ENCODE measurements at places on chromosomes 11 and 22. TPM values are rescaled to one million over a fixed set of nuclear protein-coding genes. Genes with fewer than 3 reads are reported as not detected.

SEZ6L gene
- 1.7 TPM for total RNA-seq

TRIM48 gene
- not detected for total RNA-seq

CEP126 gene
- total RNA-seq = 2.1 TPM

UPB1 gene
- total RNA-seq = not detected

CRYBB2 gene
- not detected for total RNA-seq

CSF2RB gene
- total RNA-seq = not detected

- no peak overlapping the region for H3K4me3 ChIP-seq
- no peak for DNase-seq
- peaks cover 3% of the 10 kb centered on the region for H3K36me3 ChIP-seq
- no peaks in the 10 kb centered on the region for H3K27me3 ChIP-seq
- no peak overlapping the region for H3K27ac ChIP-seq
Observed at GRCh38 chr11:86519064-86519911, 144.6 kb downstream of the CCDC81 start.

GRCh38 chr22:49450498-49450897 is 377.2 kb downstream of the BRD1 start:
- peaks cover 32% of the 10 kb centered on the region for H3K4me1 ChIP-seq
- H3K36me3 ChIP-seq = no peaks in the 10 kb centered on the region
- peaks cover 50% of the 10 kb centered on the region for H3K27me3 ChIP-seq
- DNase-seq = no peak
- H3K27ac ChIP-seq = peak overlapping the region; percentile 32
- H3K4me3 ChIP-seq = peak overlapping the region; percentile 39

- no peaks in the 10 kb centered on the region for H3K27me3 ChIP-seq
- DNase-seq = no peak
- H3K36me3 ChIP-seq = peaks cover 37% of the 10 kb centered on the region
- H3K4me3 ChIP-seq = no peak overlapping the region
Observed at GRCh38 chr11:71485063-71485399, 32.0 kb downstream of the NADSYN1 start.

- no peak for DNase-seq
- H3K4me1 ChIP-seq = no peaks in the 10 kb centered on the region
- H3K27ac ChIP-seq = no peak overlapping the region
Observed at GRCh38 chr11:118229274-118229847, 4.5 kb upstream of the JAML start.

- no peak overlapping the region for H3K27ac ChIP-seq
- H3K27me3 ChIP-seq = no peaks in the 10 kb centered on the region
- H3K4me3 ChIP-seq = no peak overlapping the region
Observed at GRCh38 chr11:65434057-65434666, 11.6 kb downstream of the NEAT1 start.

- no peaks in the 10 kb centered on the region for H3K27me3 ChIP-seq
- H3K4me3 ChIP-seq = no peak overlapping the region
- H3K27ac ChIP-seq = no peak overlapping the region
- peaks cover 14% of the 10 kb centered on the region for H3K4me1 ChIP-seq
- peaks cover 4% of the 10 kb centered on the region for H3K36me3 ChIP-seq
Observed at GRCh38 chr22:25702571-25703167, 39.3 kb upstream of the MYO18B start.

DNA sequence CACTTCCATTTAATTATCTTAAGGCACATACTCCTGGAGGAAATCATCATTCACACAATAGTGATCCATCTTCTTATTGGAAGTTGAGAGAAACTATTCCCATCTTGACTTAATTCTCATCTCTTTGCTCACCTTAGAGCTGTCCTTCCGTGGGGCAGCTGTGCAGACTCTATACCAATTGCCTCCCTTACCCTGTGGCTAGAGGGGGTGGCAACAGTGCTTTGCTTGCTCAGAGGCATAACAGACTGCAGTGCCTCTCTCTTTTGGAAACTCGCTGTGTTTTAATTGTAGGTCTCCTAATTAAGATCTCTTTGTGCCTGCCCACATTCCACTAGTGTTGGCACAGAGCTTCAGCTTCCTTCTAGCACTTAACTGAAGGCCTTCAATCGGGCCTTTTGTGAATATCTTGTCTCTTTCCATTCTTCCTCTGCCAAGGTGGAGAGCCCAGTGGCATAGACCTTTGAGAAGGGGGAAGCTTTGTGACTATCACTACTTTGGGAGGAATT is 5.5 kb downstream of the KMT2A start:
- no peak overlapping the region for H3K27ac ChIP-seq
- peak overlapping the region; percentile 16 for H3K4me3 ChIP-seq
- H3K36me3 ChIP-seq = peaks cover 1% of the 10 kb centered on the region
- DNase-seq = no peak

DNA sequence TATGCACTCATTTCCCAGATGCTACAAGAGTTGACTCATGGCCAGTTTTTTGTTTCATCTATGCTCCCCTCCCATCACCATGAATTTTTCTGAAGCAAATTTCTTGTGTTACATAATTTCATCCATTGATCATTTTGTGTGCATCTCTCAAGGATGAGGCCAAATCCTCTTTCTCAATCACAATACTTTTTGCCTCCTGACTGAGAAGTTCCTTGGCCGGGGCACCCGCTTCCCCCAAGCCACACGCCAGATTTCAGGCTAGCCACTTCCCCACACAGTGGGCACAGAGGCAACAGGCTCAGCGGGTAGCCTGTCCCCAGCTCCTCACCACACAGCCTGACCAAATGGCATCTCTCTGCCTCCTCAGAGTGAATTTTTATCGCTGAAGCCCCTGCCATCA is 9.8 kb upstream of the DSCAML1 start:
- no peak overlapping the region for H3K27ac ChIP-seq
- no peak for DNase-seq
- peaks cover 12% of the 10 kb centered on the region for H3K4me1 ChIP-seq
- no peaks in the 10 kb centered on the region for H3K36me3 ChIP-seq

GRCh38 chr11:111447112-111447471 is 65.1 kb downstream of the BTG4 start:
- H3K27ac ChIP-seq = no peak overlapping the region
- DNase-seq = no peak
- no peak overlapping the region for H3K4me3 ChIP-seq

GRCh38 chr11:117878314-117878938 is 2.0 kb upstream of the FXYD6 start:
- no peak for DNase-seq
- H3K27me3 ChIP-seq = peaks cover 40% of the 10 kb centered on the region
- H3K27ac ChIP-seq = no peak overlapping the region
- H3K4me1 ChIP-seq = peaks cover 33% of the 10 kb centered on the region
- H3K36me3 ChIP-seq = no peaks in the 10 kb centered on the region
- peak overlapping the region; percentile 91 for H3K4me3 ChIP-seq

DNA sequence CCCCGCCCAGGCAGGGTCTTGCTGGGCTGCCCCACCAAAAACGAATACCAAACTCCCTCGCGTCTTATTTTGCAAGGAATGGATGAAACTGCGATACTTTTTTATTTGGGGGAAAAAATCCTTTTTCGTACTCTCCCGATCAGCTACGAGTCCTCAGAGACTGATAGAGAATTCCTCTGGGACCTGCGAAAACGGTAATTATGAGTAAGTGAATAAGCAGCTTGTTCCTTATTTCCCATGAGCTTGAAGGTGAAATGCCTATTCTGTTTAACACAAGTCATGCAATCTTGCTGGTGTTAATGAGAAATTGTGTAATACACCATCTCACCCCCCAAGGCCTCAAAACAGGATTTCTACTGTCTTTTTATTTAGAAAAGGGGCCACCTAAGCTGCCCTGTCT is 5.5 kb downstream of the GRK3 start:
- H3K36me3 ChIP-seq = peaks cover 2% of the 10 kb centered on the region
- DNase-seq = no peak
- H3K27ac ChIP-seq = no peak overlapping the region
- peaks cover 19% of the 10 kb centered on the region for H3K4me1 ChIP-seq

Measured in neural crest cell (in vitro differentiated cells).